ENCODE measurements at places on chromosomes 2 and 18.

- DNase-seq = no peak
Measured at GRCh38 chr2:22703286-22703920, 681.6 kb upstream of the KLHL29 start.

DNA sequence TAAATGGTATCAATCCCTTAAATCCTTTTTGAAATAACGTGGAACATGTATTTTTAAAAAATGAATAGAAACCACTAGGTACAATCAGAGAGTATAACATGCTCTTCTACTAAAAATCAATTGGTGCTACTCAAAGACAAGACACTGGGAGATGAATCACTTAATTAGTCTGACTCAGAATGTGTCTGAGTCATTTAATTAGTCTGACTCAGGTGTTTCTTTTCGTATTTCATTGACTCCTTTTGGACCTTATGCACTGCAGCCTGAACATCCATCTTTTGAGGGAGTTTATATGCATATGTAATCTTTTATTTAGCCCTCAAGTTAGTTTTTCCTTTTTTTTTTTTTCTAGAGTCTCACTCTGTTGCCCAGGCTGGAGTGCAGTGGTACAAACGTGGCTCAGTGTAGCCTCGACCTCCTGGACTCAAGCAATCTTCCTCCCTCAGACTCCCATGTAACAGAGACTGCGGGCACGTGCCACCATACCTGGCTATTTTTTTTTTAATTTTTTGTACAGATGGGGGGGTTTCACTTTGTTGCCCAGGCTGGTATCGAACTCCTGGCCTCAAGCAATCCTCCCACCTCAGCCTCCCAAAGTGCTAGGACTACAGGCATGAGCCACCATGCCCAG, 26.5 kb downstream of the PPP4R3B start:
- DNase-seq = no peak

GRCh38 chr2:46270384-46270783, 26.8 kb upstream of the EPAS1 start:
- no peak for DNase-seq

- DNase-seq = no peak
Measured at GRCh38 chr2:217820091-217820819, 182.5 kb downstream of the TNS1 start.

- no peak for DNase-seq
Measured at GRCh38 chr2:21836261-21836660, 712.5 kb downstream of the TDRD15 start.

DNA sequence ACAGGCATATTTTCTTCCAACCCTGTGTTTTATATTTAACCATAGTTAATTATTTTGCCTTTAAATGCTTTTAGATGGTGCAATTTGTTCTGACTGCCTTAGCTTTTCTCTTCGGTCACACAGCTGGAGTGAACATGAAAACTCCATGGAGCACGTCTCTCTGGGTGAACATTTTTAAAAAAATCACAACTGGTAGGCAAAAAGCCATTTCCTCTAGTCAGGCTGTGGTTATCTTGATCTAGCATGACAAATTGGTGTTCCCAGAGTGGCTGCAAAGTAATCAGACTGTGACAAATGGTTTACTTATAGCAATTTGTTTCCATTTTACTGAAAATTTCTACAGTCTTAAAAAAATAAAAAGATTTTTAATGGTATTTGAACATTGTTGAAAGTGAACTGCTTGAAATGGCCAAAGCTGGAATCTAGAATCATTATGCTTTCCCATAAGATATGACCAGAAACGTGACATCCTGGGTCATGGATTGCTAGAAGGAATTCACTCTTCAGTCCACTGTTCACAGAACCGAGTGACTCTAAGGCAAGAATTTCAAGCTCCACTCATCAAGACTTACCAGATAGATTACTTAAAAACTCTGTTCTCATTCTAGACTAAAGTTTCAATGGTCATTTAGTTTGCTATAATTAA, 703.6 kb downstream of the CPS1 start:
- DNase-seq = peak; percentile 76

GRCh38 chr2:17995593-17995992, 117.1 kb downstream of the KCNS3 start:
- DNase-seq = no peak

DNA sequence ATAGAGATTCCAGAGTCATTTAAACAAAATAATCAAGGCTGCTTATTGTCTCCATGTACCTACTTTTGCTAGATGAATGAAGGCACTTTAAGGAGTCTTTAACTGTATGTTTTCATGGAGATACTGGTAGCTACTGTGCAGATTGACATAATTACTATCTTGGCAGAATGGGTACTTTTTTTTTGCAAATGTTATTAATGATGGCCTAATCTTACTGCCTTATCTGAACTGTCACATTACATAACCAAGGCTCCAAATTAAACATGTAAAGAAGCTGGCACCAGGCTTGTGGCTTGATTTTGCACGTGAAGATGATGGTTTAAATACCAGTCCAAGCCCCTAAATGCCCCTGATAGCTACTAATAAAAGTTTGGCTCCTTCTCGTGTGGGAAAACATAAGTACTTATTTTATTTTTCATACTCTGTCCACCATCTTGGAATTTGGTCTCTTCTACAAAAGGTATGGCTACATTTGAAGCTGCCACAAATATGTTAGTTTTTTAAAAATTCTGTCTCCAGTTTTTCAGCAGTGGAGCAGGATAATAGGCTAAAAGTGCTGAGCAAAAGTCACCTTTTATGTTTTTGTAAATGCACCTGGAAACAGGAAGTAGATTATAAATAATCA, 4.1 kb downstream of the TRIB2 start:
- DNase-seq = no peak

DNA sequence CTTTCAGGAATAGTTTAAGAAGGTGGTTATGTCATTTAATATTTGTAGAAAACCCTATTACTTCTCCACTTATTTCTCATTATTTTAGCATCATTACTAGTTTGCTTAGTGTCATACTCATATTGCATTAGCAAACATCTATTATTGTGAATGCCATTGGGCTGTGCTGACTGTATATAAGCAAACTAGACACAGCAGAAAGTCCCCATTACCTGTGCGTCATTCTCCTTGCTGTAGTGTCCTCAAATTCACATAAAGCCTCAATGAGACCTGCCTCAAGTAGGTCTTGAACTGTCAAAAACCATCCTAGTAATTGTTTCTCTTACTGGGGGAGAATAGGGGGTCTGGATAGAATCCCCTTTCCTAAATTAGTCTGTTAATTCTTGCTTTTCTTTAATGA, 43.6 kb downstream of the MALT1 start:
- no peak for DNase-seq

DNA sequence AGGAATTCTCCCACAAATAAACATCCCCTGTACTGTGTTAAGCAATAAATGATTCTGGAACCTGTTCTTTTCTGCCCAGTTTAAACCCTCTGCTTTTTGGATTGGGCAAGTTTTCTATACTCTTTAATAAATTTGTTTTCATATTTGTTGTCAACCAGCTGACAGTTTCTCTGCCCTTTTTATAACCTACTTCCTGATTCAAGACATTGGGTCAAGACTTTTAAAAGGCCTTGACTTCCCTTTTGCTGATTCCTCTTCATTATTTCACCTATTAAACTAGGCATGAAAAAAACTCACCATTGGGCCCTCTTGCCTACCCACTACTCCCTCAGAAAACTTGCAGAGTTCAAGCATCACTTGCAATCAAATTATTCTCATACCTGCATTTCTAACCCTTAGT, 459.5 kb downstream of the ARHGAP15 start:
- no peak for DNase-seq

DNA sequence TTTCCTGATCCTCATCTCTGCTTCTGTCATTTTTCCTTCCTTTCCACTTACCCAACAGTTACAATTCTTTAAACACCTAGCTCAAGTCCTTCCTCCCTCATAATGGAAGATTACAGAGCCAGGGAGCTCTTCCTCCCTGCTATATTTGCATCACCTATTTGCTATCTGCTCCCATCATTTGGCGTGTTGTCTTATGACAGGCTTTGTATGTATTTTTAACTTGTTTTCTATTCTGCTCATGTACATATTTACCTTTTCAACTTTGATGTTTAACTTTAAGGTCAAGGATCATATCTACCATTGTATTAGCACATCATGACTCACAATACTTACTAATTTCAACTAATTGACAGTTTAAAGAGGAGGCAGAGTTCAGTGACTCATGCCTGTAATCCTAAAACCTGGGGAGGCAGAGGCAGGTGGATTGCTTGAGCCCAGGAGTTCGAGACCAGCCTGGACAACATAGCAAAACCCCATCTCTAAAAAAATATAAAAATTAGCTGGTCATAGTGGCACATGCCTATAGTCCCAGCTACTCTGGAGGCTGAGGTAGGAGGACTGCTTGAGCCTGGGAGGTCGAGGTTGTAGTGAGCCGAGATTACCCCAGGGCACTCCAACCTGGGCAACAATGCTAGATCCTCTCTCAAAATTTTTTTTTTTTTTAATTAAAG, 308.0 kb upstream of the STON1 start:
- DNase-seq = no peak

DNA sequence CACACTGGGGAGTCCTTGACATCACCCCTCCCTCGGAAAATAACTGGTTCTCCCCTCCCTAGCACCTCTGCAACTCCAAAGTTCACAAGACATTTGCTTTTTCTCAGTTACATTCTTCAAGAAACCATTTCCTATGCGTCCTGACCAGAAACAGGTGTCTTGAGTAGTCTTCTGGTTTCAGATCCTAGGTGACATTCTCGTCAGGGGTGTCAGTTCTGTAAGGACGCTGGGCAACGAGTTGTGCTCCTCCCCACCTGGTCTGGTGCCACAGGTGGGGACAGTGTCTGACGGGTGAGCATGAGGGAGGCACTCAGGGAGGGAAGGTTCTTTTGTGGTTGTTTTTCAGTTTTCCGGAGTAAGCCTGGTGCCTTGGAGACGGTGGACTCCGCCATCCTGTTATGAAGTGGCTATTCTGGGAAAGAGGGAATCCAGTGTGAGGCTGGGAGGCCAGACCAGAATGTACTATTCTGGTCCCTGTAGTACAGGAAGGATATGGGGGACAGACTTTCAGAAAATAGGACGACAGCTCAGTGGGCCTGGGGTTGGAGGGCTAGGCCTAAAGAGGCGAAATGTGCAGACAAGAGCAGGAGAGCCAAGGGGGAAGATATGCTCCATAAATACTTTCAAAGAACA, 50.6 kb downstream of the EPAS1 start:
- DNase-seq = no peak
